ENCODE measurements at places on chromosomes 3 and 15.

- DNase-seq: no peak
These were observed 264.3 kb upstream of the ARHGEF26 start for GRCh38 chr3:153856932-153857331.

- DNase-seq: no peak
These were observed 101.6 kb upstream of the ABHD17C start for GRCh38 chr15:80593486-80594030.

GRCh38 chr3:80889535-80889934 lies 871.9 kb downstream of the GBE1 start:
- no peak for DNase-seq

- DNase-seq: no peak
These were observed 15.4 kb downstream of the TMEM44 start for GRCh38 chr3:194617827-194618226.

- DNase-seq: no peak
These were observed 40.6 kb downstream of the LYZL4 start for GRCh38 chr3:42369832-42370231.

GRCh38 chr15:99090011-99090699 lies 14.7 kb upstream of the SYNM start:
- DNase-seq: no peak

- no peak for DNase-seq
These were observed 390.7 kb downstream of the EFHB start for GRCh38 chr3:19543212-19543841.

DNA sequence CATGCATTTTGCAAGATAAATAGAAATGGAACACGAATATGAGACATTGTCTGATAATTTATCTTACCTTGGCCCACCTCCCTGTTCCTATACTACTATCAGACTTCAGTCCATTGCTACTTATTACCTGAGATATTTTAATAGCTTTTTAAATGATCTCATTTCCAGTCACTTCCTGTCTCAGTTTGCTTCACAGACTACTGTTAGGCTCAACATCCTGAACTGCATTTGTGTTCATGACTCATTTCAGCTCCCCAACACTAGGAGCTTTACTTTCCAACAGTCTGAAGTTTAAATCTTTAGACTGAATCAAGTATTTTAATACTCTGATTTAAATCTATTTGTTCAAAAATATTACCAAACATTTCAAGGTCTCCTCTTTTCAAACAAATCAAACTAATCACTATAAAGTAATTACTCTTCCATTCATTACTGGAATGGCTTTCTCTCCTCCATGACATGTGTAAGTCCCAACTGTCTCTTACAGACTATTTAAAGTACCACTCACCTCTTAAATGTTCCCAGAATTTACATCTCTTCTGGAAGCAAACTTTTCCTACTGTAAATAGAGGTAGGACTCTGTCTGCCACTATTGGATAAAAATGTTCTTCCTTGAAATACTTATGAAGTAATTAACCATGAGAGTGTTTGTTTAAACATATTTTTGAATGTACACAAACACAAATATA lies 1277.6 kb downstream of the ZPLD1 start:
- no peak for DNase-seq

- no peak for DNase-seq
These were observed 313.4 kb upstream of the STT3B start for GRCh38 chr3:31219131-31219843.

- DNase-seq: no peak
These were observed 117.6 kb upstream of the IGSF10 start for GRCh38 chr3:151578495-151578894.

DNA sequence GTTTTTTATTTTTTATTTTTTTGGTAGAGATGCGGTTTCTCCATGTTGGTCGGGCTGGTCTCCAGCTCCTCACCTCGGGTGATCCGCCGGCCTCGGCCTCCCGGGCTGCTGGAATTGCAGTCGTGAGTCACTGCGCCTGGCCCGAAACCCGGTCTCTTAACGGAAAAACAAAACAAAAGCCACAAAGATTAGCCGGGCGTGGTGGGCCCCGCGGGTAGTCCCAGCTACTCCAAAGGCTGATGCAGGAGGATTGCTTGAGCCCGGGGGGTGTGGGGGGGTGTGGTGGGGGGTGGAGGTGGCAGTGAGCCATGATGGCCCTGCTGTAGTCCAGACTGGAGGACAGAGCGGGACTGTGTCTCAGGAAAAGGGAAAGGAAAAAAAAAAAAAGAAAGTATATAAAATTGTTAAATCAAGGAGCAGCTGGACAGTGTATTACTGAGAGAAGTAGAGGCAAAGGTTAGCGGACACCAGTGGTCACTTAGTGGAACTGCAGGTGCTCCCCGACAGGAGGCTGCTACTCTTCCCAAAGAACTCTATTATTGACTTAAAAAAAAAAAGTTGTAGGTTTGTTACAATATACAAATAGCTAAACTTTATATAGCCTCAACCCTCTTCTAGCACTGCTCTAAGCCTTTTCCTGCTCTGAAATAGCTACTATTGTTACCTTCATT lies 30.3 kb upstream of the TUBGCP5 start:
- no peak for DNase-seq

GRCh38 chr3:81375921-81376320 lies 385.5 kb downstream of the GBE1 start:
- no peak for DNase-seq

DNA sequence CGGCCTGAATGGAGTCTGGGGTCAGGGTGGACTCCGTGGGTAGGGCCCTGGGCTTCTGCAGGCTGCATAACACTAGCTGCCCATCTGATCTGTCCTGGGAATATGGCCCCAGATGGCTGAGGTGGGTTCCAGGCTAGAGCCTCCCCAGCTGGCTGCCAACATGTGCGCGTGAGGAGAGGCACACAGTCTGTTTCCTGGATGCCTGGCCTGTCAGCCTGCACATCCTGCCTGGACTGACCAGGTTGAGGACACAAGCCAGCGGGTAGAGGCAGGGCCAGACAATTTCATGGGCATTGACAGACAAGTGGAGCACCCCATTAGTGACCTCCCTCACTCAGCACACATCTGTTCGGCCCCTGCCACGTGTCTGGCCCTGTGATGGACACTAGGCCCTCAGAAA lies 29.8 kb upstream of the RPL29 start:
- no peak for DNase-seq

DNA sequence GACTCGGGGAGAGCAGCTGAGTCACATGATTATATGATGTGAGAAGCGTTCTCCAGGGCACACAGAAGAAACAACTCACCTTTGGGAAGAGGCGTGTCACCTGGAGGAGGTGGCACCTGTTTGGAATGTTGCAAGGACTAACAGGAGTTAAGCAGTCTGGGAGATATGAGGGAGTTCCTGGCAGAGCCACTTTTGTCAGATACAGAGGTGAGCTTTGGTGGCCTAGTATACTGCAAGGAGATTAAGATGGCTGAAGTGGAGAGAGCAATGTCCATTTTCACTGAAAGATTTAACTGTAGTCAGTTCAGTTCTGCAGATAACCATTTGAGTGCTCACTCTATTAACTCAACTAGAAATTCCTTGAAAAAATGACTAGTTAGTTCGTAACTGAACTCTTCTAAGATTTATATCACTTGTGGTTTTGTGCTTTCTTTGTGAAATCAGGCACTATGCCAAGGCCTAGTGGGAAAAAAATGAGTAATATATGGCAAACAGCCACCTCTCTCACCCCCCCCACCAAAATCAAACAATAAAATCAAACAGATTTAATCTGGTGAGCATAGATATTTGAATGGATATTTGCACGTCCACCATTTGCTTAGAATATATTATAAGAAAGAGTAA lies 61.3 kb downstream of the CRYBG3 start:
- DNase-seq: no peak

DNA sequence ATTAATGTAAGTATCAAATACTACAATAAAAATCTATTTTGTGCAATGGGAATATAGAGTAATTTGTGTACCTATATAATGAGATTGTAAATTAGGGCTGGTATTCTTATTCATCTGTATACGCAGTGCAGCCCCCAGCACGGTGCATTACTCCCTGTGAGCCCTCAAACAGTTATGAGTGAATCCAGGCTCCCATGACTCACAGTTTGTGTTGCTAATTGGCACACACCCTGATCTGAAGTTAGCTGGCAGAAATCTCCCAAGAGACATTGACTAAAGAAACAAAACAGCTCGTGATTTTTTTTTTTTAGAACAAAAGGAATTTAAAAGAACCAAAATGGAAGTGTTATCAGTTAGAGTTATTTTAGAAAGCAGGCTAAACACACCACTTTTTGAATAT lies 15.7 kb downstream of the GK5 start:
- DNase-seq: no peak

GRCh38 chr3:62676689-62677271 lies 198.4 kb downstream of the CADPS start:
- DNase-seq: no peak

DNA sequence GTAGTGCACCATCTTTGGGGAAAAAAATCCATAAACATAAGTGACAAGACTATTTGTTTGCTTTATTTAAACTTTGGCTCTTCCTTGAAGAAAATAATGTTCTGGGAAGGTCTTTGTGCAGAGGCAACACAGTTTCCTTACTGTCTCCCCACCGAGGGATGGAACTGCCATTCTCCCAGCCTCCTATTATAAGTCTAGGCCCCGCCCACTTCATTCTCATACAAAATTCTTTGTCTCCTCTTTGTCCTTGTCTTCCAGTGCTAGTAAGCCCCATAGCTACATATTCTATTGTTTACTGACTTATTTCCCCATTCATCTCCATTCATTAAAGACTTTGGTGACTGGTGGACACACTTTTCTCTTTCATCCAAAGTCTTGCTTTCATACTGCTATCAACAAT lies 316.5 kb upstream of the ROBO2 start:
- DNase-seq: no peak

- no peak for DNase-seq
These were observed 10.2 kb upstream of the FAH start for GRCh38 chr15:80142646-80143045.

DNA sequence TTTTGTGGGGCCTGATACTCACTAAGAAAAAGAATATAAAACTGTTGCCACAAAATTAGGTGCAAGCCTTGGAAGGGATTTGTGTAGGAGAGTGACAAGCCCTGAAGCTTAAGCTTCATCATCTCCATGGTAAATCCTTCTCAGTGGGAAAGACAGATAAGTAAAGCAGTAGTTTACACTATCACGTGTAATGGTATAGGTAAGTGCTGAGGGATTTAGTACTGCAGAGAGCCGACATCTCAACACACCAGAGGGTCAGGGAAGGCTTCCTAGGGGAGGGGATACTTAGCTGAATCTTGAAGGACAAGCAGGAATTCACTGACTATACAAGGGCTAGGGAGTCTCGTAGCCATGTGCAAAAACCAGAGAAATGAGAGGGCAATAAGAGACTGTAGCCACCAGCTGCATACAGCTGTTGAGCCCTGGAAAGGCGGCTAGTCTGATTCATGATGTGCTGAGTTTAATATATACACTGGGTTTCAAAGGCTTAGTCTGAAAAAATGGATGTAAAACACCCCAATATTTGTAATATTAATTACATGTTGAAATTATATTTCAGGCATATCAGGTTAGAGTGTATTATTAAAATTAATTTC lies 11.1 kb downstream of the SLC24A1 start:
- DNase-seq: no peak

- no peak for DNase-seq
These were observed 11.4 kb downstream of the XPC start for GRCh38 chr3:14166877-14167603.

GRCh38 chr15:77010312-77010686 lies 15.4 kb downstream of the PSTPIP1 start:
- no peak for DNase-seq

DNA sequence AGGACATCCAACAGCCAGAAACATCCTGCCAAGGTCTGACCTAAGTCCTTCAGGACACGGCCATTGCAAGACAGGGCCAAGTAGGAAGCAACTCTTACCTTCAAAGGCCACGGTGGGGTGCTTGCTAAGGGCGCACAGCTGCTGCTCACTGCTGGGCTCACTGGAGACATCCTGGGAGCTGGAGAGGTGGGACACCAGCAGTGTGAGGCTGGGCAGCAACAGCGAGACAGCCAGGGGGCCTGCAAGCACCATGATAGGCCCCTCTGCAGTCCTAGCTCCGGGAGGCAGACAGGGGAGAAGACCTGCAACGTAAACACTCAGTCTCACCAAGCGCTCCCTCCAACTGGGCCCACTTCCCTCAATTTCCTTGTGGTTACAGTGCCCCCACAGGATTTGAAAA lies 79.2 kb downstream of the SEMA5B start:
- no peak for DNase-seq

DNA sequence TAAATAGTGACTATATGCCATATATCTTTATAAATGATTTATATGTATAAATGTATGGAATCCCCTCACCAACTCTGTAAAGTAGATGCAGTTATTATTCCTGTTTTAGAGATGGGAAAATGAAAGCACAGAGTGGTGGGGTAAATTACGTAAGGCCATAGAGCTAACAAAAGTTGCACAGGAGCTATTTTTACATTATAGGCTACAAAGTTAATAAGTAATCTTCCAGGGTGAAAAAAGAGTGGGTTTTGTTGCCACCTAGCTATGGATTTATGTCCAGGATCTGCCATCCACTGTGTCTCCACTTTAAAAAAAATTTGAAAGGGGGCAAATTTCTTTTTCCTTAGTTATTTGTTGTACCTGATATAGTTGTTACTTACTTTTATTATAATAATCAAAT lies 235.7 kb downstream of the MCTP2 start:
- DNase-seq: no peak

GRCh38 chr15:78457101-78457500 lies 19.1 kb downstream of the IREB2 start:
- no peak for DNase-seq

- no peak for DNase-seq
These were observed 950.1 kb downstream of the TBL1XR1 start for GRCh38 chr3:176247191-176247590.

- DNase-seq: no peak
These were observed 356.0 kb downstream of the SHQ1 start for GRCh38 chr3:72492240-72492639.

GRCh38 chr3:165513715-165514701 lies 317.8 kb upstream of the SLITRK3 start:
- DNase-seq: no peak

GRCh38 chr15:69119683-69120395 lies 40.6 kb upstream of the GLCE start:
- no peak for DNase-seq

GRCh38 chr3:95434491-95434890 lies 1371.6 kb downstream of the NSUN3 start:
- no peak for DNase-seq
